Parietal lobe (tissue), 2 donors: ENCODE measurements at places on chromosomes 4 and X. TPM values are rescaled to one million over a fixed set of nuclear protein-coding genes. Genes with fewer than 3 reads are reported as not detected.

The ATP2B3 gene
- total RNA-seq = 11.6 TPM

The CYLC1 gene
- total RNA-seq = not detected

The TRIML2 gene
- not detected for total RNA-seq

The MAPK10 gene
- total RNA-seq = 377 TPM

The MAGEC1 gene
- not detected for total RNA-seq

The TCEANC gene
- 8.8 TPM for total RNA-seq

The WDR17 gene
- total RNA-seq = 78.6 TPM

The EBP gene
- total RNA-seq = 28.8 TPM

The RPL34 gene
- total RNA-seq = 881 TPM

The RAB9B gene
- 42.9 TPM for total RNA-seq

The USP26 gene
- total RNA-seq = under 0.01 TPM

The CFAP299 gene
- total RNA-seq = 1.9 TPM

The KDR gene
- total RNA-seq = 10.6 TPM

The CLGN gene
- total RNA-seq = 5.0 TPM

The OGT gene
- total RNA-seq = 406 TPM

The TEX11 gene
- not detected for total RNA-seq

The XKRX gene
- not detected for total RNA-seq

The KIF4A gene
- 4.1 TPM for total RNA-seq

The ARL9 gene
- total RNA-seq = 3.8 TPM

The MGARP gene
- total RNA-seq = 0.94 TPM

The DUX4 gene
- not detected for total RNA-seq

The USP17L27 gene
- total RNA-seq = not detected

The LAMP2 gene
- total RNA-seq = 51.6 TPM

The GAB3 gene
- total RNA-seq = 0.94 TPM

The ABCG2 gene
- 15.0 TPM for total RNA-seq

The DCLK2 gene
- total RNA-seq = 203 TPM

The SORCS2 gene
- 8.1 TPM for total RNA-seq

The SMIM43 gene
- total RNA-seq = 0.94 TPM

The TNMD gene
- total RNA-seq = not detected

The MAGEA8 gene
- not detected for total RNA-seq

The IL2RG gene
- 0.63 TPM for total RNA-seq

The FIP1L1 gene
- 117 TPM for total RNA-seq

The FAT1 gene
- 36.9 TPM for total RNA-seq

The SLC49A3 gene
- 0.31 TPM for total RNA-seq

The TLR6 gene
- total RNA-seq = 0.63 TPM

The WNK3 gene
- total RNA-seq = 61.3 TPM

The UGT2B17 gene
- not detected for total RNA-seq

The F8A3 gene
- total RNA-seq = 1.9 TPM

The ASIC5 gene
- not detected for total RNA-seq
